Activated CD4-positive, CD25-positive, alpha-beta regulatory T cell treated with anti-CD3 and anti-CD28 coated beads, Interleukin-2, amount 50 U/mL, for 16 hours (primary cell): ENCODE measurements at places on chromosomes 6 and 20.

GRCh38 chr6:150907383-150907782 lies 41.9 kb downstream of the MTHFD1L start:
- no peak for DNase-seq

- no peak for DNase-seq
Measured at GRCh38 chr20:53387983-53388675, 205.5 kb downstream of the ZNF217 start.

- DNase-seq: no peak
Measured at GRCh38 chr6:94270091-94270948, 851.0 kb upstream of the EPHA7 start.

DNA sequence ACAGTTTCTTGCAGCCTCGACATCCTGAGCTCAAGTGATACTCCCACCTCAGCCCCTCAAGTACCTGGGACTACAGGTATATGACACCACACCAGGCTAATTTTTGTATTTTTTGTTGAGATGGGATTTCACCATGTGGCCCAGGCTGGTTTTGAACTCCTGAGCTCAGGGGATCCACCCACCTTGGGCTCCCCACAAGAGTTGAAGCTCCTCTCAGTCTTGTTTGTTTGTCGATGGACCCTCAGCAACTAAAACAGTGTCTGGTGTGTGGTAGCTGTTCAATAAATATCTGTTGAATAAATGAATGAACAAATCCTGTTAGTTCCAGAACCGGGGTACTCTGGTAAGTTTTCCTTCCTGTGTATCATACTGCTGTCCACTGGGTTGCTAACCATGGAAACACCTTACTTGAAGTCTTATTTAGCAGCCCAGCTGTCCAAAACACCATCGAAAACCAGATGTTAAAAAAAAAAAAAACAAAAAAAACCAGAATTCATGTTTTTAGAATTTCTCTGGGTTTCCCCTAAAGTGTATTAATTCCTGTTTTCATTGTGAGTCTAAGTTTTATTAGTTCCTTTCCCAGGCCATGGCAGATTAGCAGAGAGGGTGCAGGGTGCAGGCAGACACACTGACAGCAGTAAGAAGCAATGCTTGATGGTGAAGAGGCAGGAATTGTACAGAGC lies 7.8 kb upstream of the EZR start:
- DNase-seq: no peak

- DNase-seq: no peak
Measured at GRCh38 chr6:134819863-134820800, 129.8 kb downstream of the ALDH8A1 start.

DNA sequence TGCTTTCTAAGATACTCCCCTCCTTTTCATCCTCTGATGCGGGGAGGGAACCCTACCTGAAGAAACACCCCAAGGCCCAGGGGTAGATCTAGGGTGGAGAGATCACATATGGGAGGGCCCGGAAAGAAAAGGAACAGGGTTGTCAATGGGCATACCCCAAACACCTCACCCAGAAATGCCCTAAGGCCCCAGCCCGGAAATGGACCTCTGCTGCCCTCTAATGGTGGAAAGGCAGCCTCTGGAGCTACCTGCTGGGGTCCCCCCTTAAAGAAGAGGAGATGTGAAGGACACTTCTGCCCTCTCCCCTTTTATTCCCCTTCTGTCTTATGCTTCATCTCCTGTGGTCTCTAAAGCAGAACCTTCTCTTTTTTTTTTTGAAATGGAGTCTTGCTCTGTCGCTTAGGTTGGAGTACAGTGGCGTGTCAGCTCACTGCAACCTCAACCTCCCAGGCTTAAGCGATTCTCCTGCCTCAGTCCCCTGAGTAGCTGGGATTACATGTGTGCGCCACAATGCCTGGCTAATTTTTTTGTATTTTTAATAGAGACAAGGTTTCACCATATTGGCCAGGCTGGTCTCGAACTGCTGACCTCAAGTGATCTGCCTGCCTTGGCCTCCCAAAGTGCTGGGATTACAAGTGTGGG lies 458 bp upstream of the ARMC12 start:
- peak; percentile 76 for DNase-seq

DNA sequence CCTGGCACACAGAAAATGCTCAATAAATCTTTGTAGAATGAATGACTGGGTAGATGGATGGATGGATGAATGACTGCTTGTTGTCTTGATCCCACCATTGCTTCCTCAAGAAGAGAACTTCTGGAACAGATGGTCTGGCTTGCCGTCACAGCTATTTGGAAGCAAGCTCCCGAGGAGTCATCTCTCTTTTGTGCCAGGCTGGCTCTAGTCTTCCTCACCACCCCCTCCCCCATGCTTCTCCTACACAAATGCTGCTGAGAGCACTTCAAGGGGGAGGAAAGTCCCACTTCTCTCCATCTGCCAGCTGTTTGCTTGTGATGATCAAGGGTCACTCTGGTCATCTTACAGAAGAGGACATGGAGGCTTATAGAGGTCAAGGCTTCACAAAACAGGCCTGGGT lies 11.6 kb upstream of the KCNG1 start:
- no peak for DNase-seq
